ENCODE measurements at places on chromosomes 5 and 9.

GRCh38 chr5:14552017-14552416 is 29.6 kb upstream of the OTULINL start:
- no peaks in the 10 kb centered on the region for H3K36me3 ChIP-seq
- peak overlapping the region; percentile 62 for H3K27ac ChIP-seq
- no peaks in the 10 kb centered on the region for H3K27me3 ChIP-seq
- no peak overlapping the region for H3K4me3 ChIP-seq

DNA sequence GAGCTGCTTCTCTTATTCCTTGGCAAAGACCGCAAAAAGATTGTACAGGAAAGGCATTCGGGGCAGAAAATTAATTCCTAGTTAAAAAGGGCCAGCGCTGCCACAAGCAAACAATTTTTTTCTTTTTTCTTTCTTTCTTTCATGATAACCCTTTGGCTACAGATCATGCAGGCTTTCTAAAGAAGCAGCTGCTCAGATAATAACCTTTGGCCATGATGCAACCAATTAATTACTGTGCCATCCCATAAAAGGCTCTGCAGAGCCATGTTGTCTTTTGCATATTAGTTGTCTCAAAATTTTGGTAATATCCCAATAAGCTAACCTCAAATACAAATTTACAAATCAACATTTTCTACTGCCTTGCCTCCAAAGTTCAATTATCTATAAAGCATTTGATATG is 758.4 kb upstream of the SEMA6A start:
- no peaks in the 10 kb centered on the region for H3K27me3 ChIP-seq
- no peak overlapping the region for H3K27ac ChIP-seq
- no peaks in the 10 kb centered on the region for H3K4me1 ChIP-seq
- no peak for DNase-seq

DNA sequence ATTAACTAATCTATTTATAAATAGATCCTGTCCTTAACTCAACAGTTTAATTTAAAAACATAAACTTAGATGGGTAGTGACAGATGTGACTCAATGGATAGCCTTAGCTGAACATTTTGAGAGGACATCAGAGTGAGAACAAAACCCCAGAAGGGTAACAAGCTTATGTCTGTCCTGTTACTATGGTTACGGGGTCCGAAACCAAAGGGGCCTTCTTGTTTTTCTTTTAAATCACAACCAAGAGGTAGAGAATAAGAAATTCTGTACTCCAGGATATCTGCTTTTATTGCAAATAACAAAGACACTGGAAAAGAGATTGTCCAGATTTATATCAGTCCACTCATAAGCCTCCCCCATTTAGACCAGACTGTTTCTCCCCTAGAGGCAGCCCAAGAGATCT is 612.1 kb downstream of the MTRR start:
- H3K36me3 ChIP-seq, result no peaks in the 10 kb centered on the region
- H3K27me3 ChIP-seq, result no peaks in the 10 kb centered on the region
- no peak overlapping the region for H3K27ac ChIP-seq
- H3K4me1 ChIP-seq, result no peaks in the 10 kb centered on the region
- no peak overlapping the region for H3K4me3 ChIP-seq

DNA sequence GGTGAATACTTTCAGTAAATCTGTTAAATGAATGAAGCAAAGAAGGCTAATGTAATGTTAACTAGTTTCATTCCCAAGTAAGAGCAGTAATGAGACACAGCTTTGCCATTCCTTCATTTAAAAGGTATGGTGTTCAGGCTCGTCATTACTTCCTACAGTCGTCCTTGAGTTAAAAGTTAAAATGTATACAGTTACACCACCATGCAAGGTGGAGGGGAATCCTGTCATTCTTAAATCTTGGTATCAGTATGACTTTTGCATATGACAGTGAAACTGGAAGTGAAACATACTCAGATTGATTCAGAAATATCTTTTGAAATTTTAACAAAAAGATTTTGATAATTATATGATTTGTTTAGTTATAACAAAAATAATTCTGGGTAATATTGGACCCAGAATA is 25.9 kb downstream of the MTRR start:
- no peak for DNase-seq
- H3K4me1 ChIP-seq, result no peaks in the 10 kb centered on the region
- H3K36me3 ChIP-seq, result peaks cover 99% of the 10 kb centered on the region
- H3K4me3 ChIP-seq, result no peak overlapping the region
- no peak overlapping the region for H3K27ac ChIP-seq

DNA sequence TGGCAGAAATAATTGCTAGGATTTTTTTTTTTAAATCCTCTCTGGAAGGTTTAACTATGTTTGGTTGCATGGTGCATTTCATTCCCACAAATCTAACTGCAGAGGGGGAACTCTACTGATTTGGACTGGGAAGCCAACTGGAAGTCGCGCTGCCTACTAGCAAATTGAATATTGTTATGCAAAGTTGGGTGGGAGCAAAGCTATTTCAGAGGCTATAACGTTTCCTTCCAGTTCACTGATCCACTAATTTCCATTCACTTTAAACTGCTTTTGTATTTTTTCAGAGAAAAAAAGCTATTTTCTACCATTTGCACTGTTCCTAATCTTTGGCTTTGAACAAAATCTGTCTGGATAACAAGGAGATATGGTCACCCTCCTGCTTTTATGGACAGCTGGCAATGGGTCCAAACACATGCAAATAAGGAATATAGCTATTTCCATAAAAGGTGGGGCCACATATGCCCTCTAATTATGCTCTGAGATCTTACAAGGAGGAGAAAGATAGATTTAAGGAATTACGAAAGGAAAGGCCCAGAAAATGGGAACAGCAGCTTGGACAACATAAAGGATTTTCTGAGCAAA is 40.1 kb downstream of the MACIR start:
- DNase-seq, result no peak
- no peaks in the 10 kb centered on the region for H3K36me3 ChIP-seq
- H3K4me1 ChIP-seq, result no peaks in the 10 kb centered on the region
- no peak overlapping the region for H3K4me3 ChIP-seq
- no peak overlapping the region for H3K27ac ChIP-seq
- H3K27me3 ChIP-seq, result no peaks in the 10 kb centered on the region

DNA sequence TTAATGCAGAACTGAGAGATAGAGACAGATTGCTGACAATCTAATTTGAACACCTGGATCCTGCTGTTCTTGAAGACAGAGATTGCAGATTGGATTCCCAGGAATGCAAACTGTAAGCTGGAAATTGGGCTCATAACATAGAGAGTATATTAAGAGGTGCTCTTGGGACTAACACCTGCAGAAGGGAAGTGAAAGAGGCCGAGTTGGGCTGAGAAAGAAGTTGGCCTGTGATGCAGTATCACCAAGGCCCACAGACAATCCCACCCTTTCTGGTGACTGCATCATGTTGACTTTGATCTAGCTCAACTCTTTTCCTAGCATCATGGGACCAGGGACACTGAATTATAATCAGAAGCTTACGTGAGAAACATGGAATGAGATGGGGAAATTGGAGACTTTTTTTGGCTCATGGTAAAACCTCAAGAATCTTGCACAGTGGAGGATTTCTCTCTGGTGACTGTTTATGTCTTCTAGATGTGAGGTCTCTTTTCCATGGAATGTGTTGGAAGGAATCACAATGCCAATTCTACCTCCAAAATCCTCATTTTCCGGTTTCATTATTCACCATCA is 36.5 kb upstream of the NUDT12 start:
- no peaks in the 10 kb centered on the region for H3K27me3 ChIP-seq
- H3K4me3 ChIP-seq, result no peak overlapping the region
- no peaks in the 10 kb centered on the region for H3K4me1 ChIP-seq

GRCh38 chr5:34616651-34617050 is 39.5 kb upstream of the RAI14 start:
- H3K27ac ChIP-seq, result no peak overlapping the region
- H3K4me1 ChIP-seq, result no peaks in the 10 kb centered on the region
- no peak overlapping the region for H3K4me3 ChIP-seq
- no peak for DNase-seq
- no peaks in the 10 kb centered on the region for H3K27me3 ChIP-seq

- H3K36me3 ChIP-seq, result no peaks in the 10 kb centered on the region
- no peak overlapping the region for H3K4me3 ChIP-seq
- H3K27me3 ChIP-seq, result peaks cover 2% of the 10 kb centered on the region
- no peaks in the 10 kb centered on the region for H3K4me1 ChIP-seq
- no peak for DNase-seq
Measured at GRCh38 chr5:115389034-115389798, 92.8 kb upstream of the CCDC112 start.

DNA sequence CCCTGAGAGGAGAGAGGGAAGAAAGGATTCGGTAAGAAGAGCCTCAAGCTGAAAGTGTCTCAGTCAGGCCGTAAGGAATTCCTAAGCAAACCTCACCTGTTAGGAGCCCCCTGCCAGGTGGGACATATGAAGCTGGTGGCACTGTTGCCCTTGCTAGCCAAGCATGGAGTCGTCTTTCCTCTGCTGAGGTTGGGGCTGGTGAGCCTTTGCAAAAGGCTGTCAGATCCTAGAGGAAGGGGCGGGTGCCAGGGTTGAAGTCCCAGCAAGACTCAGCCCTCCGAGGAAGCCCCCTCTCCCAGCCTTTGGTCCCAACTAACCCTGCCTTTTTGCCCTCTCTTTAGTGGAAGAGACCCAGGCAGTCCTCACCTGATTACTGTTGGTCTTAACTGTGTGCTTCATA is 5.5 kb upstream of the SMIM32 start:
- H3K4me1 ChIP-seq, result no peaks in the 10 kb centered on the region
- no peaks in the 10 kb centered on the region for H3K36me3 ChIP-seq
- DNase-seq, result no peak
- peaks cover 42% of the 10 kb centered on the region for H3K27me3 ChIP-seq
- H3K27ac ChIP-seq, result no peak overlapping the region

- H3K4me3 ChIP-seq, result no peak overlapping the region
- H3K27ac ChIP-seq, result no peak overlapping the region
Measured at GRCh38 chr5:66223637-66224036, 79.5 kb downstream of the SREK1 start.

DNA sequence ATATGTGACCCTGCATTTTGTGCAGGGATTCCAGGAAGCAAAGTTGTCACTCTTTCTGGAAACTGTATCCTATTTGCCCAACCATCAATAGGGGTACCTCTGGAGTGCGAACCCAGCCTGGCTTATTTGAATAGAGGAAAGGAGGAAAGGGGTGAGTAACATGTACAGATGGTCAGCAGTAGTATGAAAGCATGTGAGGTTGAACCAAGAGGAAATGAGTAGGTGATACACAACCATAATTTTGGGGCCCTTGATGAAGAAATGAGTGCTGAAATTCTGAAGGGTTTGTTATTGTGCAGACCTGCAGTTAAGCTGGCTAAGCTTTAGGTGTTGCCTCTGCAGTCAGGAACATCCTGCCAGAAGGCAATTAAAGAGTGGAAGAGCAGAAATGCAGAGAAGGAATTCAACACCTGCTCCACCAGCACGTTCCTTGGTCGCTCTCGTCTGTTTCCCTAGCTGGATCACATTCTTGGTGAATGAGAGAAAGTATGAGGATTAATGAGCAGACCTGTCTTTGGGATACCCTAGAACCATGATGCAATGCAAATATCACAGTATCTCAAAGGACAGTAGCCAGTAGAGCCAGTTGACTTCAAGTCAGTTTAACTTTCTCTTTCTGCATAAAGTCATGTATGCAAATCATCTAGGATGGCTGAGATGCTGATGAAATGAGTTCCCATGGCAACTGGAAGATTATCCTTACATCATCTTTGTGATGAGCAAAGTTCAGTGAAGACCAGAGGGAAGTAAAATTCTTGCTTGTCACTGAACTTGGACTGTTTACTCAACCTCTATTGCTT is 13.2 kb upstream of the IL12B start:
- H3K27ac ChIP-seq, result peak overlapping the region; percentile 63
- no peaks in the 10 kb centered on the region for H3K36me3 ChIP-seq
- H3K4me1 ChIP-seq, result peaks cover 55% of the 10 kb centered on the region

DNA sequence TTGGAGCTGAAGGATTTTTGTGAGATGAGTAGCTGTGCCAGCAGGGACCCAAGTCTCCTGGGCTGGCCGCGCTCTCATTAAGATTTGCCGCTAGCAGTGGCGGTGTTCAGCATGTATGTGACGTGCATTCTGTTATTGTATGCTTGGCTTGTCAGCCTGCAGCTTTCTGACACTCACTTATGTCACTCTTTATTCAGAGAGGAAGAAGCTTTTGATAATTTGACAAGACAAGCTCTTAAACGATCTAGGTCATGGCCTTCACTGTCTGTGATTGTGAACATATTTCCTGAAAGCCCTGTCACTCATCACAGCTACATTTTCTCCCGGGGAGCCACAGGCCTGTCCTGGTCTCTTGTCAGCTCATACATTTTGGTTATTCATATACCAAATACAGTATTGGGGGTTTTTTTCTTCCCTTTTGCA is 98.2 kb upstream of the GRHPR start:
- no peaks in the 10 kb centered on the region for H3K27me3 ChIP-seq
- peak; percentile 2 for DNase-seq
- H3K4me1 ChIP-seq, result no peaks in the 10 kb centered on the region
- H3K4me3 ChIP-seq, result no peak overlapping the region

DNA sequence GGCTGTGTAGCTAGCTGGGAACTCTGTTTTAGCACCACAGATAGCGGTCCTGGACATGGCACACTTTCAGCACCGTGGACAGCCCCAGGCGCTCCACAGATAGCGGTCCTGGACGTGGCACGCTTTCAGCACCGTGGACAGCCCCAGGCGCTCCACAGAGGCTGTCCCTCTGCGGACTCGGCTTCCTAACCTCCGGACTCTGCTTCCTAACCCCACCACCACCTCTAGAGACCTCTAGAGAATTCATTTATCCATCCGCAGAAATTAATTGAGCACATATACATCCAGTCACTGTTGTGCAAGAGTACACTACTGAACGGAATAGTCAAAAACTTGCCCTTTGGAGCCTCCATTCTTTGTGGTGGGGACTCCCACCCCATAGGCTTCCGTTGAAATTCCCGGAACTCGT is 27.4 kb downstream of the UNC5A start:
- DNase-seq, result peak; percentile 50
- no peak overlapping the region for H3K27ac ChIP-seq
- H3K4me3 ChIP-seq, result no peak overlapping the region

GRCh38 chr5:35194635-35195471 is 35.4 kb downstream of the PRLR start:
- peak overlapping the region; percentile 45 for H3K4me3 ChIP-seq
- H3K36me3 ChIP-seq, result no peaks in the 10 kb centered on the region
- no peaks in the 10 kb centered on the region for H3K27me3 ChIP-seq
- peak overlapping the region; percentile 88 for H3K27ac ChIP-seq
- H3K4me1 ChIP-seq, result peaks cover 27% of the 10 kb centered on the region

- no peaks in the 10 kb centered on the region for H3K27me3 ChIP-seq
- H3K4me3 ChIP-seq, result no peak overlapping the region
- no peaks in the 10 kb centered on the region for H3K36me3 ChIP-seq
- H3K4me1 ChIP-seq, result peaks cover 36% of the 10 kb centered on the region
- no peak for DNase-seq
Measured at GRCh38 chr5:370959-371810, 49.7 kb downstream of the AHRR start.

- peak overlapping the region; percentile 58 for H3K27ac ChIP-seq
- peak overlapping the region; percentile 65 for H3K4me3 ChIP-seq
- no peaks in the 10 kb centered on the region for H3K27me3 ChIP-seq
- H3K4me1 ChIP-seq, result peaks cover 47% of the 10 kb centered on the region
Measured at GRCh38 chr5:32443145-32443540, 1.4 kb downstream of the ZFR start.

GRCh38 chr5:35436400-35437057 is 181.1 kb upstream of the SPEF2 start:
- H3K4me3 ChIP-seq, result no peak overlapping the region

- H3K4me1 ChIP-seq, result peaks cover 6% of the 10 kb centered on the region
- no peak for DNase-seq
- no peaks in the 10 kb centered on the region for H3K27me3 ChIP-seq
- H3K4me3 ChIP-seq, result no peak overlapping the region
- no peaks in the 10 kb centered on the region for H3K36me3 ChIP-seq
Measured at GRCh38 chr5:68463606-68464005, 248.1 kb downstream of the PIK3R1 start.

GRCh38 chr5:38113880-38114279 is 144.5 kb upstream of the EGFLAM start:
- H3K27me3 ChIP-seq, result no peaks in the 10 kb centered on the region

- H3K4me3 ChIP-seq, result no peak overlapping the region
- DNase-seq, result no peak
- no peaks in the 10 kb centered on the region for H3K36me3 ChIP-seq
- no peaks in the 10 kb centered on the region for H3K27me3 ChIP-seq
Measured at GRCh38 chr9:761793-762560, 79.5 kb upstream of the DMRT1 start.
